ENCODE measurements at places on chromosomes 13 and 19.
A peak's percentile ranks its signal among the peaks of the same experiment; 100 is the strongest.

GRCh38 chr19:42216653-42217519 is 591 bp downstream of the DEDD2 start:
- peak; percentile 65 for DNase-seq

DNA sequence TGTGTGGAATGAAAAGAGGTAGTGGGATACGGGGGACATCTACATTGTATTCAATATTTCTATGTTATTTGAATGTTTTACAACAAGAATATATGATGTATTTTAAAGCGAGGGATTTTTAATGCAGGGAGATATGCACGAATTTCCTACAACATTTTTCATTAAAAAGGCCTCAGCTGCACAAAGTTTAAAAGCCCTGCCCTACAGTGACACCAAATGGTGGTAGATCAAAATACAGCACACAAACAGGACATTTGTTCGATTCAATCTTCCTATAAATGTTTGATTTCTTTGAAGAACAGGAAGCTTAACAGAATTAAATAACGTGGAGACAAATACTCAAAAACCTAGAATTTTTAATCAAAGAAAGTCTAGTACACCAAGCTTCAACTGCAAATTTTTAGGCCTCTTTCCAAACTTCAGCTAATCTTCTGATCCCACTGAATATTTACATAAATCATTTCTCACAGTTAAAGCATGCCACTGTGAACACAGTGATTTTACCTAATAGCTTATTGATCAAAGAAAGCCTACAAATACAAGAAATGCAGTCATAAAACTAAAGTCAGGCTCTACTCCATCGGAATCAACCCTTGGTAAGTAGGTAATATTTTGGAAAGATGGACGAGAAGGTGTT is 257.2 kb downstream of the DIAPH3 start:
- no peak for DNase-seq

DNA sequence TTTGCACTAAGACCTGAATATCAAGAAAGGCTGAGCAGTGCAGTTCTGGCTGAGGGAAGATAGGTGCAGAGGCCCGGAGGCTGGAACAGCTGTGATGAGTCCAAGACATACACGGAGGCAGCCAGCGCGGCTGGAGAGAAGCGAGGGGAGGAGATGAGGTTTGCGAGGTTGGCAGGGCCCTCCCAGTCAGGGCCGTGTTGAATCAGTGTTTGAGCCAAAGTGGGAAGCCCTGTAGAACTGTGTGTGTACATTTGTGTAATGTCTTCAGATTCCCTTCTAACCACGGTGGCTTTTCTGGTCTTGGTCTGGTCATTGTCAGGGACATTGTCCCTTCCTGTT is 34.9 kb downstream of the PAK4 start:
- no peak for DNase-seq

- no peak for DNase-seq
These were observed 8.5 kb downstream of the UTP14C start for GRCh38 chr13:52033039-52033438.
